ENCODE measurements at places on chromosomes 16 and 17.

GRCh38 chr17:43027091-43028032 lies 2.3 kb downstream of the RND2 start:
- DNase-seq = no peak

DNA sequence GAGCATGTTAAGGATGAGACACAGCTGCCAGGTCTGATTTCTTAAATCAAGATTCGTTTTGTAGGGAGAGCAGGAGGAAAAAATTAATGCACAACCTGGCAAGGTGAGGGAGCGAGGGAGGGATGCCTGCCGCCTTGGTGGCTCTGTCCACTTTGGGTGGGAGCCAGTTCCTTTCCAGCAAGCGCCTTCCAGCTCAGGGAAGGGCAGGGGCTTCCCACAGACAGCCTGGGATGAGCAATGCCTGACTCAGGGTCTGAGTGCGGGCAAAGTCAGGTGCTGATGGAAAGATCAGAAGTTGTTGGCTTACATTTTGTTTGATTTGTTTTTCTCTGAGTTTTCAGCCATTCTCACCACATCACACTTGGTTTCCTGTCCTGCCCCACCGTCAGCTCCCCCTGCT lies 220.7 kb downstream of the ENGASE start:
- DNase-seq = no peak

DNA sequence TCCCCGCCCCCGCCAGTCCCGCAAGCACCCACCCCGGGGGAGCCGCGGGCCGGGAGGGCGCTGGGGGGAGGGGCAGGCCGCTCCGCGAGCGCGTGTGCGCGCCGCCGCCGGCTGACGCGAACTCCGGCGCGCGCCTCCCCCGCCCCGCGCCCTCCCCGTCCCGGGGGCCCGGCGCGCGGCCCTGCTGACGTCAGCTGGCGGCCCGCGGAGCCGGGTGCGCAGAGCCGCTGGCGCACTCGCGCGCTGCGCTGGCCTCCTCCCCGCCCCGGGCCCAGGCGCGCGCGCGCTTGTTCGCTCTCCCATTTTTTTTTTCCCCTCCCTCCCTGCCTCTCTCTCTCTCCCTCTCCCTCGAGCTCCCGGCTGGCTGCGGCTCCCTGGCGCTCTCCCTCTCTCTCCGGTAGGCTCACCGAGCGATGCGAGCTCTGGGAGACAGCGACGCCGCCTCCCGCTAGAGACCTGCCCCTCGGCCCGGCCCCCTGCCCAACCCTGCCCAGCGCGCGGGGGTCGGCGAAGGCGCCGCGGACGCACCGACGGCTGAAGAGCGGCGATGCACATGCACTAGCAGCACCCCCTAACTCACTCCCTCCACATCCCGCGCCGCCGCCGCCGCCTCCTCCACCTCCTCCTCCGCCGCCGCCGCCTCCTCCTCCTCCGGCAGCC lies at the start of gene GNAO1:
TSS of gene GNAO1 (plus strand) at position 334 of the 660 bp plus-strand sequence. CDS start 747 bp downstream, outside the sequence.
- peak; percentile 76 for DNase-seq

DNA sequence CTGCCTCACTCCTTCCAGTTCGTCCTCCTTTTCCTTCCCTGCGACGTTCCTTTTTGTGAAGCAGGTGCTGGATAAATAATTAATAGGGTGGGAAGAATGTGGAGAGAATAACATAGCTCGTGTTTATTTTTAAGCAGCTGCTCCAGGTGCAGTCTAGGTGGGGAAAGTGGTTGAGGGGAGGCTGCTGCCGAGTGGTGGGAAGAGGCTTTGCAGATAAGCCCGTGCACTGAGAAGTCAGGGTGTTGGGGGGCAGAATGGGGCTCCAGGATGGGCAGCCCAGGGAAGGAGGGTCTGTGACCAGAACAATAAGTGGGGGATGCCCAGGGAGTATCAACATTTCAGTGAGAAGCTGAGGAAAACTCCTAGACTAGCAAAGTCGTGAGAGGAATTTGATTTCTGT lies 300.5 kb downstream of the CPPED1 start:
- DNase-seq = peak; percentile 57

DNA sequence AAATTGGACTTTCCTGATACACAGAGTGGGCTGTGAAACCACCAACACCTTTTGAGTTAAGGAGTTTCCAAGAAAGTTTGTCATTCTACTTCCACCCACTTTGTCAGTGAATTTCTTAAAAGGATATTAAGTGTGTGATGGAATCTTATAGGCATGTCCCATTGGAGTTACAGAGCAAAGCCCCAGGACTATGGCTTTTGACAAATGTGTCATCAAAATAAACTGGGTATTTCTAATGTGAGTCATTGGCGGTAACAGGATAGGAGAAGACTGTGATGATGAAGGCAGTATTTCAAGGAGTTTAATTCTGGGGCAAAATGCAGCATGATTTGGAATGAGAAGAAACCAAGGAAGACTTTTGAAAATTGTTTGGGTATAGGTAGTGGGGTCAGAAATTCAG lies 1013.8 kb upstream of the EEF2KMT start:
- DNase-seq = no peak

DNA sequence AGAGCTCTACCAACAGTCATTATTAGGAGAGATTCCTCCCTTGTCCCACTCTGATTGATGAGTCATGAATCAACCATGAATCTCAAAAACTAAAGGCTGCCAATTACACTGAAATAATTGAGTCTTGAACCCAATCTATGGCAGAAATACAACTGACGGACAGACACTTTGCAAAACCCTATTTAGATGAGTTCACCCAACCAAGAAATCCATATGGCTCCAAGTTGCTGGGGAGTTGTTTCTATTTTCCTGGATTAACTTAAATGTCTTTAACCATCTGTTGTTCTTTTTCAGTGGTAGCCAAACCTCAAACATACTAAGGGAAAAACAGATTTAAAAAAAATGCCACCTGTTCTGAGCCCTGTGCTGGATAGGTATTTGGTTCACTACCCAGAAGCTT lies 151.0 kb downstream of the SHISA9 start:
- no peak for DNase-seq

GRCh38 chr17:55969562-55970324 lies 183.5 kb upstream of the ANKFN1 start:
- DNase-seq = no peak

GRCh38 chr17:48357779-48358602 lies 72.0 kb downstream of the SKAP1 start:
- DNase-seq = no peak

DNA sequence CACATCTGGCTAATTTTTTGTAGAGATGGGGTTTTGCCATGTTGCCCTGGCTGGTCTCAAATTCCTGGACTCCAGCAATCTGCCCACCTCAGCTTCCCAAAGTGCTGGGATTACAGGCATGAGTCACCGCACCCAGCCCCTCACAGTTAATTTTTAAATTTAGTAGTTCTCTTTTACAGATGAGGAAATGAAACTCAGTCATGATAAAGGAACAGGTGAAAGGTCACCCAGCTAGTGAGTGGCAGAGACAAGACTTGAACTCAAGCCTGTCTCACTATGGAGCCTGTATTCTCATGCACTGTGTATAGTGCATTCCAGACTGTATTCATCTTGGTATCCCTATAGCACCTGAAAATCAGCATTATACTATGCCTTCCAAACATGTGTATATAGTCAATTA lies 77.1 kb upstream of the WSB1 start:
- no peak for DNase-seq

DNA sequence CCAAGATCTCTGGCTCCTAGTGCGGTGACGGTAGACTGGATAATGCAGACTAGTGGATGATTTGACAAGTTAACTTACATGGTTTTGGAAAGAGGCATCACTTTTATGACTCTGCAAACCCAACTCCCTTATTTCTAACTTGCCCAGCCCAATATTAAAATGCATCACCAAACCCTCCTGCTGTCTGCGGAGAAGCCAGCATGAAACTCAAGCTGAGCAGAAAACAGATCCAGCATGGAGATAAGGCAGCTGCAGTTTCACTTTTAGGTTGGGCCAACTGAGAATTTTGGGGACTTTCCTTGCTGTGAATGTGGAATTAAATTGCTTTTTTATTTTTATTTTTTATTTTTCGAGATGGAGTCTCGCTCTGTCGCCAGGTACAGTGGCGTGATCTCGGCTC lies 27.8 kb downstream of the CDH1 start:
- no peak for DNase-seq

GRCh38 chr16:8867216-8867931 lies 1.4 kb downstream of the CARHSP1 start:
- DNase-seq = peak; percentile 13

GRCh38 chr17:69876757-69877156 lies 198.3 kb upstream of the KCNJ16 start:
- no peak for DNase-seq

GRCh38 chr16:1140582-1141162 lies 12.2 kb upstream of the CACNA1H start:
- DNase-seq = no peak

- DNase-seq = no peak
These were observed 51.2 kb upstream of the CHMP6 start for GRCh38 chr17:80940171-80941123.

GRCh38 chr16:17511340-17511739 lies 40.6 kb upstream of the XYLT1 start:
- DNase-seq = no peak

DNA sequence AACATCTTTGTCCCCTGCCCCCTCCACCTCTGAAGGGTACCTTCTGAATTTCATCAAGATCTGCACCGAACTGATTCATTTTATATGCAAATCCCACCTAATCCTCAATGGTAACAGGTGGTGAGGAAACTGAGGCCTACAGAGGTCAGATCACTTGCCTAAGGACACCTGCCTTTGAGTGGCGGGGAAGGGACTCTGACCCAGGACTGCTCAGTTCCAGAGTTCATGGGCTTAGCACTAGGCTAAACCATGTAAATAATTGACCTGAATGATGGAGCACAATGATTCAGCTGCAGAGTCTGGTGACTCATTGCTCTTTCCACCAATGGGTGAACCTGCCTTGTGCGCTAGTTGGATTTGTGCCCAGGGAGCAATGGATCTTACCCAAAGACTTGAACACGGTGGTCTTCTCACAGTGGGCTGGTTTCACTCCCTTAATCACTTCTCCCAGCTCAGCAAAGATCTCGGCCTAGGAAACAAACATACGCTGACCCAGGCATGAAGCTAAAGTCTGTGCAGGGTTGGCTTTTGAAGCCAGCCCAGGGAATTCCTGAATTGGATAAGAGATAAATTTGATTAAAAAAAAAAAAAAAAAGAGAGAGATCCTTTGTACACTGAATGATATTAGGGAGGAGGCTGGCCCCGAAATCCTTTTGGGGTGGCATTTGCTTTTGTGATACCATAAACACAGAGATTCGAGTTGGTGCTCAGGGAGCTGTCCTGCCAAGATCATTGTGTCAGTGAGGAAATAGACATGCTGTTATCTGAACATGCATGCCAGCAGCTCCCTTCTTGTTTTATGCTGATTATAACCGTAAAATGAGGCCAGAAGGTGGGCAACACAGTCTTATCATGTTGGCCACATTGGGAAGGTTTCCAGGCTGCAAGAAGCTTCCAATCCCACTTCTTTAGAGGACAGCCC lies 17.0 kb downstream of the CRYM start:
- no peak for DNase-seq

DNA sequence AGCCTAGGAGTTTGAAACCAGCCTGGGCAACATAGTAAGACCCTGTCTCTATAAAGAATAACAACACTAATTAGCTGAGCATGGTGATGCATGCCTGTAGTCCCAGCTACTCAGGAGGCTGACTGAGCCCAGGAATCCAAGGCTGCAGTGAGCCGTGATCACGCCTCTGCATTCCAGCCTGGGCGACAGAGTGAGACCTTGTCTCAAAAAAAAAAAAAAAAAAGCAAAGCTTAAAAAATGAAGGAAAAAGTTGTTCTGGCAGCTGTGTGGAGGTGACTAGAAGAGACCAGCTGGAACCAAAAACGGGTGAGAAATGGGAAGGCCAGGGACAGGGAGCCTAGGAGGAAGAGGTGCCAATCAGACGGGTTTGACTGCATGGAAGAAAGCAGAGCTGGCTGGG lies 4.2 kb downstream of the BCL7C start:
- DNase-seq = no peak

DNA sequence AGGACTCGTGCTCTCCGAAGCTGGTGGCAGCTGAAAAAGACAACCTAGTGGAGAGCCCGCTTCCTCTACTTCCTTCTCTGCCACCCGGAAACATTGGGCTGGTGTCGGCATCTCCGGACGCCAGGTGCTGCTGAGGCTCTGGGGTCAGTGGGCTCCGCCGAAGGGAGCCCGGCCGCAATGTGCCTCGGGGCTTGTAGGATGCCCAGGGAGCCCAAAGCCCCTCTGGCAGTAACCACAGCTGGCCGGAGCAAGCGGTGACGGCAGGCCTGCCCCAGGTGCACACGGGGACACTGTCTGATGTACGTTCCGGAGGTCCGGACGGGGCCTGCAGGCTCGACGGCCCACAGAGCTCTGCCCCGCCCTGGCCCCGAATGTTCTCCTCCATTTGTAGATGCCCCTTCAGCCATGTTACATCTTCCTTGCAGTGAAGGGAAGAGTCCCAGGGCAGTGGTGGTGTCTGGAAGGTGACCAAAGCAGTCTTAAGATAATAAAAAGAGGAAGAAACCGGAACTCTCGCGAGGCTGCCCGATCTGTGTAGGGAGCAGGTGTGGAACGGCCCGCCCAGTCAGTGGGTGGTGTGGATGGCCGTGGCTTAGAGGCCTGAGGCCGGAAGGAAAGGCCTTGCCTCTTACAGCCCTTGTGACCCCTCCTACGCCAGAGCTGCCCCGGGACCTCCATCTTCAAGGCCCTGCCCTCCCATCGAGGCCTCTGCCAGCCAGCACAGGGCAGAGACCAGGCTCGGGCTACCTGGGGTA lies 22.6 kb downstream of the NDUFAF8 start:
- no peak for DNase-seq

DNA sequence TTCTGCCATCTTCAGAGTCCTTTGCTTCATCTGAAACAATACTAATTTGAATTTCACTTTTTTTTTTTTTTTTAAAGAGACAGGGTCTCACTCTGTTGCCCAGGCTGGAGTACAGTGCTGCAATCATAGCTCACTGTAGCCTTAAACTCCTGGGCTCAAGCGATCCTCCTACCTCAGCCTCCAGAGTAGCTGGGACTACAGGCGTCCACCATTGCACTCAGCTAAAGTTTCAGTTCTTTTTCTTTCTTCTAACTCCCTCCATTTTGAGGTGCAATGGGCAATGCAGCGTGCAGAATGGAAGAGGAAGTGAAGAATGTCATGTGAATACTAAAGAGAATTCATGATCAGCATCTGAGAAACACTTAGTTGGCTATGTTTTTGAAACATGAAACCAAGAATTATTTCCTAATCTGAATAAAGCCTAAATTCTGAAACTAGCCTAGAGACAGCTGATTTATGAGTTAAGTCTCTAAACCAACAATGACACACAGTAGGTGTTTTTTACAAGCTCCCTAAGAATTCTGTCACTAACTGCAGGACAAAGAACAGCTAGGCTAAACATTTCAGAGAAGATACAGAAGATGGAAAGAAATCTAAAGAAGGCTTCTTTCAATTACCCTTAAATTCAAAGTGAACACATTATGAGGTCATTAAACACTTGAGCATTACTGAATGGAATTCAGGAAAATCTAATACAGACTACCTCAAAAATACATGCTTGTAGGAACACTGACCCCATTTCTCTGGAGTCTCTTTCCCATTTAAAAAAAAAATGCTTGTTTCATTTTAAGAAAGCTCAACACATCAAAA lies 21.0 kb downstream of the SNN start:
- DNase-seq = no peak
